ENCODE measurements at places on chromosomes 11 and 22. TPM values are rescaled to one million over a fixed set of nuclear protein-coding genes. Genes with fewer than 3 reads are reported as not detected.

Gene KRTAP5-7
- total RNA-seq: not detected

Gene ACR
- 2.2 TPM for total RNA-seq

Gene OR51I1
- total RNA-seq: 1.1 TPM

Gene NELL1
- total RNA-seq: 0.39 TPM

Gene CTTN
- 343 TPM for total RNA-seq

Gene KRTAP5-2
- total RNA-seq: not detected

Gene PARVA
- 6.9 TPM for total RNA-seq

DNA sequence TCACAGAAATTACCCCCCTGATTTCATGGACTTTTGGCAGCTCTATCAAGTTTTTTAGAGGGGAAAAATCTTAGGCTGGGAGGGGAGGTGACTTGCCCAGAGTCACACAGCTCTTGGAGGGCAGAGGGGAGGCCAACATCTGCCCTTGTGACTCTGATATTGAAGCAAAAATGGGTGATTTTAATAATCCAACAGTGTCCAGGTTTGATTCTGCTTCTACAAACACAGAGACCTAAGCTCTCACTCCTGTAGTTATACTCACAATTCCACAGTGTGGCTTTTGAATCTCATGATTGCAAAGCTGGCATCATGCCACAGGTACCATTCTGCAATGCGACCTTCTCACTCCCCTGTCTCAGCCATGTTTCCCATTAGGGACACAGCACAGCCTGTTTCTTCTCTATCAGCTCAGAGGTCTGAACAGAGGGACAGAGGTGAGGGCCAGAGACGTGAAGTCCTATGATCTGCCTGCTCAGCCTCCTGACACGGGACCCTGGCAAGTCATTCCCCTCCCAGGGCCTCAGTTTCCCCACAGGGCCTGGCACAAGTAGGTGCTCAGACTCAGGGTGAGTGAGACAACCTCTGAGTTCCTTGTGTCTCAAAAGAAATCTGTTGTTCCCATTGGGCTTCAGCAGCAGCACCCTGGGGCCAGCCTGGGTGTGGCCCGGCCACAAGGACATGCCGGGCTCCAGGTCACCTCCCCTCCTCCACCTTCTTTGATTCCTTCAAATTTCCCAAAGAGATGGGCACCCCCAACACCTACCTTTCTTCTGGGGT lies 766 bp downstream of the APOL2 start:
- no peak for DNase-seq

- peak; percentile 7 for DNase-seq
These were observed 26.7 kb downstream of the RRP8 start for GRCh38 chr11:6576471-6577373.

- DNase-seq: no peak
These were observed 5.8 kb upstream of the DGKZ start for GRCh38 chr11:46341454-46341853.

DNA sequence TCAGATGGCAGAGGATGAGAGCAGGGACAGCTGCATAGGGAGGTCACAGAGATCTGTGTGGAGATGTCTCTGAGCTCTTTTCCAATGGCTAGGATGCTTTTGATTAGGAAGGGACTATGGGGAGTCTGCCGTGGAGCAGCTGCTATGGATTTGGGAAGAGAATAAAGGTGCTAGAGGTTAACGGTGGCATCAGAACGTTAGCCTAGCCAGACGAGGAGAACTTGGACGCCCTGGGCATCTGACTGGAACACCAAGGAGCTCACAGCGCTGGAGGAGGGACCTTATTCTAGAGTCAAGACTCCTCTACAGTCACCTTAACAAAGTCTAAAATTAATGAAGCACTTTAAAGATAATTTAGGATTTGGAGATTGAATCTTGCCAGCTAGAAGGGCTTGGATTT lies 157.2 kb upstream of the B3GAT1 start:
- DNase-seq: no peak

DNA sequence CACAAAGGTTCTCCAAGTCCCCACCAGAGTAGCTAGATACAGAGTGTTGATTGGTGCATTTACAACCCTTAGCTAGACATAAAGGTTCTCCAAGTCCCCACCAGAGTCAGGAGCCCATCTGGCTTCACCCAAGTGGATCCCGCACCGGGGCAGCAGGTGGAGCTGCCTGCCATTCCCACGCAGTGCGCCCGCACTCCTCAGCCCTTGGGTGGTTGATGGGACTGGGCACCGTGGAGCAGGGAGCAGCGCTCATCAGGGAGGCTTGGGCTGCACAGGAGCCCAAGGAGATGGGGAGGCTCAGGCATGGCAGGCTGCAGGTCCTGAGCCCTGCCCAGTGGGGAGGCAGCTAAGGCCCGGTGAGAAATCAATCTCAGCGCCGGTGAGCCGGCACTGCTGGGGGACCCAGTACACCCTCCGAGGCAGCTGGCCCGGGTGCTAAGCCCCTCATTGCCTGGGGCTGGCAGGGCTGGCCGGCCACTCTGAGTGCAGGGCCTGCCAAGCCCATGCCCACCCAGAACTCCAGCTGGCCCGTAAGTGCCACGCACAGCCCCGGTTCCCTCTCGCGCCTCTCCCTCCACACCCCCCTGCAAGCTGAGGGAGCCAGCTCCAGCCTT lies 404.1 kb downstream of the METTL15 start:
- DNase-seq: no peak

DNA sequence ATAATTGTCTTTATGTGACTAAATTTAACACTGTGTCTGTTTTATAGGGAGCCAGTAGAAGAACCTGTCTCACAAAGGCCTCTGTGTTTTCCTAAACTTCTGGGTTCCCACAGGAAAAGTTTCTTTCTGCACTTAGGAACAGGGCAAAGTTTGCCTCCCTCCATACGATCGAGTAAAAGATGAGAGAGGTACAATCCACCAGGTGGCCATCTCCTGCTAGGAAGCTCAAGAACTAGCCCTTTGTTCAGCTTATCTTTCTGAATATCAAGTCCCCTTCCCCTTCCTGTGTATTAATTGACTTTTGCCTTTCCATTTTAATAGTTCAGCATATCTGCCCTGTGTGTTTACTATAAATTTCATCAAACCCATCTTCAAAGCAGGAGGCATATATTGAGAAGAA lies 18.0 kb downstream of the CSNK2A3 start:
- peak; percentile 27 for DNase-seq

DNA sequence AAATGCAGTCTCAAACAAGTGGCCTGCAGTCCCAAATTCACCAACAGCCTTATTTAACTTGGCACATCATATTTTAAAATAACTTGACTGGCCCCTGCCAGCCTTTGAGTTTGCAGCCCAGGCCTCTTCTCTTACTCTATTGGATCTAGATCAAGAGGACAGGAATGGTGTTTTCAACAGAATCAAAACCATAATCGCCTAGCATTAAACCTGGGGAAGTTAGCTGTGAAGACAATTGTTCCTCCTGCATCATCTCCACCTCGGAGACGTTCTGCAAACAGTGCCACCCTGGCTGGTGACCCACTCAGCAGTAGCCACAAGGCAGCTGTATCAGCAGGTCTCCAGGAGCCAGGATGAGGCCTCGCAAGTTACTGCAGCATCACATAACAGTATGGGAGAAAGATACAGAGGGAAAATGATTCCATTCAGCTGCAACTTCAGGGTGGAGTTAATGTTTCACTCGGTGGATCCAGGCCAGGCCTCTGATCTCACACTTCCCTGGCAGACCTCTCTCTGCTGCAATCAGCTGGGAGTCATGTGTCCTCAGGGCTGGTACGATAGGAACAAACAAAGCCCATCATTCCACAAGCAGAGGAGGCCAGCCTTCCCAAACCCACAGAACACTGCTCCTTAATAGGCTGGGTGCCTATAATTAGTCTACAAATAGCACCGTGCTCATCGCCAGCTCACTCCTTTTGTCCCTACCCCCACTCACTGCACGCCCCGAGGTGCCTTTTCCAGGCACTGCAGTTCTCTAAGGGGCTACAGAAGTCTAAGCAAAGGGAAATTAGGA lies 18.6 kb upstream of the SCN2B start:
- no peak for DNase-seq

GRCh38 chr11:106447631-106448191 lies 370.2 kb downstream of the AASDHPPT start:
- no peak for DNase-seq

- peak; percentile 88 for DNase-seq
These were observed 34.1 kb downstream of the NEU3 start for GRCh38 chr11:75022759-75023396.

DNA sequence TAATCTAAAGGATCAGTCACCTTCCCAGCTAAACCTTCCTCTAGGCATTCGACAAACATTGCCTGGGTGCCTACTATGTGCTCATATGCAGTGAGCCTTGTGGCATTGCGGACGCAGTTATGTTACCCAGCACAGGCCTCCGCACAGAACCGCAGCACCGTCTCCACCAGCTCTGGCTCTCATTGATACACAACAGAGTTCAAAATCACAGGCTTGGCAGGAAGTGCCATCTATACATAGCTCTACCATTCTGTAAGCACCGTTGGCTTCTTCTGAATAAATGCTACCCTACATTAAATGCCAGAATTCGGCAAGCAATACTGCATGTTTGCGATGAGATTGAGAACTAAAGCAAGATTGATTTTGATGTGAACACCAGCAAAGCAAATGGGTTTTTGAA lies 31.0 kb downstream of the DSCAML1 start:
- DNase-seq: no peak

DNA sequence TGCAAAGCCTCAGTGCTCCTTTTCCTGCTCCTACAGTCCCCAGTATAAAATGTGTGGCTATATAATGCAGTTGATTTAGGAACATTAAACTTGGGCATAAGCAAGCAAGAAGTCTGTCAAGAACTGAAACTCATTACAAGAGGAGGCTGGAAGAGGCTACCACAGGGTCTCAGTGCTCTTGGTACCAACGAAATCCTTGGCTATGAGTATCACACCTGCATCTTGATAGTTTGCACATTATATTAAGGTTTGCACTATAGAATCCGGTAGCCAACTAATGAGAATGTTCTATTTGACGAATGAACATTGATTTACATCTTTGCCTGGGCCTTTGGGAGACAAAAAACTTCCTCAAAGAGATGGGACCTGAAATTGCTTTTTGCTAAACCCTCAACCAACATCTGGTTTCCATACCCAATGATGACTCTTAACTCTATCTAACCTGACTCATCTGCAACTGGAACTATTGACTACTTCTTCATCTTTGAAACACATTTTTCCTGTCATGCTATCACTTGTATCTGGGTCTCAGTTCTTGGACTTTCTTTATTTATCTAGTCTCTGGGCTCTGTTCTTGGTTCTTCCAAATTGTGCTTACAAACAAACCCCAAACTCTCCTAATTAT lies 207.2 kb upstream of the CTSC start:
- no peak for DNase-seq

Measured in GM23338 (cell line).